CD4-positive, alpha-beta T cell treated with Interleukin-15 for 4 hours (primary cell): ENCODE measurements at places on chromosomes 13 and 19.

DNA sequence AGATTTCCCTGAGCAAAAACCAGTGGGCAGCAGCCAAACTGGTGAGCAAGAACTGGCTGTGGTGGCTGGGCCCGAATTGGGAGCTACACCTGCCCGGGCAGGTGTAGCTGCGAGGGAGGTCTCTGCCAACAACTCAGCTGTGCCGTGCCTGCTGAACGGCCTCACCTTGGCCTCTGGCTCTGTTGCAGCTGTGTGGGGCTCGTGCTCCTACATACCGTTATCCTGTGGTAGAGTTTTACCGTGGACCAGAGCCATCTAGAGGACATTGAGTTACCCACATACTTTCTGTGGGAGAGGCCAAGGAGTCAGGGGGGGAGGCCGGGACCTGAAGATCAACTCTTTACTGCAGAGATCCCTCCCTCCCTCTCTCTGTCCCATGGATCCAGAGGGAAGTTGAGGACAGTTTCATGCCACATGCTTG is 113.2 kb downstream of the TM9SF2 start:
- DNase-seq: peak; percentile 28

GRCh38 chr13:43295321-43295720 is 271.9 kb downstream of the DNAJC15 start:
- no peak for DNase-seq

DNA sequence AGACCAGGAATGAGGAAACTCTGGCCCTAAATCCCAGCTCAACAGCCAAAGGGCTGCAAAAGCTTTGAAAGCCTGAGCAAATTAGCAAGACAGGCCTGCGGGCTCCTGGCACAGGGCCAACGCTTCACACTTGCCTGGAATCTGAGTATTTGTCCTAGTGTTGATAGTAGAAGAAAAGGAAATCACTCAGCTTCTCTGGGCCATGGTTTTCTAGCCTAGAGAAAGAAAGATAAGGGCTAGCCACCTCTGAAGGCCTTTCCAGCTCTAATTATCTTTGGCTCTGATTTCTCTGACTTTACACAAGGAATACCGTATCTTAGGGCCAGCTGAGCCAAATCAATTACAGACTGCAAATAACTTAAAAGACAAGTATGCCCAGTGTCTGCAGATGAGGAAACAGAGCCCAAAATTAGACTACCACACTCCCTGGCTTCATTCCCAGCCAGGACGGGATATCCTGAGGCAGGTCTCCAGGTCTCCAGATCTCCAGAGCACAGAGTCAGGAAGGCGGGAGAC is 69.6 kb downstream of the STK24 start:
- no peak for DNase-seq

- DNase-seq: no peak
Measured at GRCh38 chr13:110197471-110197870, 109.5 kb downstream of the COL4A1 start.
